Activated T-helper 1 cell treated with anti-CD3 and anti-CD28 coated beads, Interleukin-12 subunit alpha, Interleukin-12 subunit beta, Interleukin-2, Interleukin-4 antibody, amounts not matched to agents 30 ng/mL and 10 ng/mL and 1 ng/mL, durations not matched to agents 14 hours and 24 hours and 36 hours (primary cell): ENCODE measurements at places on chromosomes 7 and 10.

- DNase-seq = no peak
Observed at GRCh38 chr7:17546592-17546991, 248.1 kb downstream of the AHR start.

GRCh38 chr10:129780198-129780597, 183.9 kb downstream of the EBF3 start:
- no peak for DNase-seq

- DNase-seq = no peak
Observed at GRCh38 chr7:22485189-22485588, 14.8 kb downstream of the STEAP1B start.

DNA sequence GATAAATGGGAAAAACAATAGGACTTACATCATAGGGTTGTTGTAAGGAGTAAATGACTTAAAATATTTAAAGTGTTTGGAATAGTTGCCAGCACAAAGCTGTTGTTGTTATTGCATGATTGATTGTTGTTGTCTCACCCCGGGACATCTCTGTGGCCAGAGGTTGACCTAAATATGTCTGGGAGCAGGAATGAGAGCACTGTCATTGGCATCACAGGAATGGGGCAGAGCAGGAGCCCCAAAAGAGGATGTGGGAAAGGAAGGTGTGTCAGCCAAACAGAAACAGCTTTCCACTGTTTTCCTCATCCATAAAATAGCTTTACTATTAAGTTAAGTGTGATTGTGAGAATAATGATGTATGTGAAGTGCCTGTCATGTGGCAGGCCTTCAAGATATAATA, 121.6 kb downstream of the TMEM168 start:
- DNase-seq = no peak

DNA sequence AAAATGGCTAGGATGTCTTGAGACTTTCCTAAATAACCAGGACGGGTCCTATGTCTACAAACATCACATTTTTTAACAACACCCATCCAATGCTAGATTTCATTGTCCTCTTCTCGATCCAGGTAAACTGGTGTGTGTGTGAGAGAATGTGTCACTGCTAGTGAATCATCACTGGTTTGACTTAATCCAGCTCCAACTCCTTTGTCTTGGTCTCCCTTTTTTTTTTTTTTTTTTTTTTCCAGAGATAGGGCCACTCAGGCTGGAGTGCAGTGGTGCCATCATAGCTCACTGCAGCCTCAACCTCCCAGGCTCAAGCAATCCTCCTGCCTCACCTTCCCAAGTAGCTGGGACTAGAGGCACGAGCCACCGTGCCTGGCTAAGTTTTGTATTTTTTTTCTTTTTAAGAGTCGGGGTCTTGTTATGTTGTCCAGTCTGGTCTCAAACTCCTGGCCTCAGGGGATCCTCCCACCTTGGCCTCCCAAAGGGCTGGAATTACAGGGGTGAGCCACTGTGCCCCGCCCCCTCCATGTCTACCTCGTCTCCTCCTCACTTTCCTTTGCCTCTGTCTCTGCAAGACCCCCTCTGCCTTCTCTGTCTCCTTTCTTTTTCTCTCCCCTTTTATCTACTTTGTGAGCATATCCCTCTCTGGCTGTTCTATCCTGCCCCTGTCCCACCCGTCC, 2.2 kb upstream of the UFSP1 start:
- no peak for DNase-seq

- no peak for DNase-seq
Observed at GRCh38 chr7:100466653-100467605, 2.9 kb upstream of the SPACDR start.

GRCh38 chr10:79053481-79054202, 15.1 kb upstream of the ZMIZ1 start:
- DNase-seq = no peak

- DNase-seq = no peak
Observed at GRCh38 chr7:101166909-101167644, 1.7 kb upstream of the VGF start.

GRCh38 chr7:101501351-101501750, 127.7 kb downstream of the MYL10 start:
- no peak for DNase-seq

DNA sequence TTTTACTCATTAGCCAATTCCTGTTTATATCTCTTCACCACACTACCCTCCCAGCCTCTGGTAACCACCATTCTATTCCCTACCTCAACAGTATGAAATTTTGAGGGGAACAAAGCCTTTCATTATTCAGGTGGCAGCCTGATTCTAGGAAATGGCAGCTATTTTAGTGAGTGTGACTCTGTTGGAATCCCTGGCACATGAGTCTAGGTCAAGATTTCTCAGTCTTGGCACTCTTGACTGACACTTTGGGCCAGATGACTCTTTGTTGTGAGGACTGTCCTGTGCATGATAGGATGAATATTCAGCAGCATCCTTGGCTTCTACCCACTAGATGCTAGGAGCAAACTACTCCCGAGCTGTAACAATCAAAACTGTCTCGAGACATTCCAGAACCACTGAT, 322.8 kb upstream of the PHYHIPL start:
- no peak for DNase-seq

DNA sequence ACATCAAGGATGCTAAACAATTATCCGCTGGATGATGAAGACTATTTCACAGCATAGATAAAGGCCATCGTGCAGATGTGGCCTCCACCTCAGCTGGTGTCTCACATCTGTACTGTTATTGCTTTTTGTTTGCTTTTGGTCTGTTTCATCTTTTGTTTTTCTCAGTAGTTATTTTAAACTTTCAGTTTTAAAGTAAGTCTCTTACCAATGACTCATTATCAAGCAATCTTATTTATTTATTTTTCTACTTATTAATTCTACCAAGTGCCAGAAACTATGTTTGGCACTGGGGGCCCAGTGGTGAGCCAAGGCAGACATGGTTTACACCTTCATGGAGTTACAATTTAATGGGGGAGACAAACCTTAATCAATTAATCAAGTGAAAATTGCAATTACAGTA, 250.9 kb upstream of the TMEM72 start:
- DNase-seq = no peak

GRCh38 chr10:80371467-80371866, 14.9 kb downstream of the DYDC2 start:
- DNase-seq = no peak

GRCh38 chr10:131997366-131998049, 15.8 kb upstream of the BNIP3 start:
- DNase-seq = no peak

GRCh38 chr10:86284355-86285105, 82.1 kb downstream of the GRID1 start:
- no peak for DNase-seq

GRCh38 chr10:119761106-119761505, 35.3 kb downstream of the INPP5F start:
- DNase-seq = no peak

GRCh38 chr10:132412316-132413192, 15.6 kb downstream of the PWWP2B start:
- DNase-seq = no peak

- DNase-seq = peak; percentile 44
Observed at GRCh38 chr10:101161494-101162299, 30.6 kb downstream of the TLX1 start.

GRCh38 chr10:99341248-99341647, 12.1 kb downstream of the CNNM1 start:
- DNase-seq = no peak

DNA sequence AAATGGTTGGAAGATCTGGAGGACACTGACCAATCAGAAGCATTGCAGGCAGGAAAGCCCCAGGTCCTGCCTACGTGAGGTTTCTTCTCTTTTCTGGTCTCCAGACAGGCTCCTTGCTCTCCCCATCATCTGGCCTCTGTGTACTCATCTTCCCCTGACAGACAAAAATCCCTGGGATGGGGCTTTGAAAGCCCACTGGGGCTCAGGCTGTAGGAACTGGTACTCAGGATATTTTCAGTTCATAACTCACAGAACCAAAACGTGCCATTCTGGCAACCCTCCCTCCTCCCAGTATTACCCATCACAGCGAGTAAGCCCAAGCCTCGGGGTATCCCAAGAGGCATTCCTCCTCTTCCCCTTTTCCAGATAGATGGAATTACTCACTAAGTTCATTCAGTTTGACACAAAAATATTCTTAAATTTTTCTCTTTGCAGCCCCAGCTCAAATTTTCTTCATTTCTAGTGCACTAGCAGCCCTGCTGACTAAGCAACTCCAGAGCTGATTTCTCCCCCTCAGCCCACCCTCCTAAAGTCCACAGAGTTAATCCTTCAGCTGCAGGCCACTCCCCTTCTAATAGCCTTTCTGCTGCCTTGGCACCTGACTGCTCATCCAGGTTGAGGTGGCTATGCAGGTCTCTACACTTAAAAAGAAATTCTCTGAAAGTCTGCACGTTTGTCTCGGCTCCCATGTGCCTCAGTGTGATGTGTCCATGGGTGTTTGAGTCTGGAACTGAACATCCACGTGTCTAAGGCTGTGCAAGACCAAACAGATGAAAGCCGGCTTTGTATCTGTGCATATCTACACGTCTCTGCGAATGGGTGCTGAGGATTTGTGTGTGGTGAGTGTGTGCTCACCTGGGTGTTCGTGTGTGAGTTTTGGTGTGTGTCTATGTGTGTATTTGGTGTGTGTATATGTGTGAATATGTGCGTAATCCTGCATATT, 331.4 kb downstream of the CCSER2 start:
- no peak for DNase-seq

DNA sequence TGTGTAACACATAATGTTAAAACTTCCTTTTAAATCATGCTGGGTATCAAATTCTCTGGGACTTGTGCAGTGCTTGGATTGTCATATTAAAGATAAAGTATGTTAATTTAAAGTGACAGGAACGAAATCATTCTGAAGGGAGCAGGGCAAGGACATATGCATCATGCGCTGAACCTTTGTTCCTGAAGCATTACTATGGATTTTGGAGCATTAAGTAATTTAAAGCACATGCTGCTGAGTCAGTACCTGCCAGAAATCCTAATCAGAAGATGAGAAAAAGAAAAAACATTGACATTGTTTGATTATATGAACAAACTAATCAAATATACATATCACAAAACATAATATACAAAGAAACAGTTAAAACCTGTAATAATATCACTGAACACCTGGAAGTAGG, 101.4 kb downstream of the MICU1 start:
- no peak for DNase-seq

DNA sequence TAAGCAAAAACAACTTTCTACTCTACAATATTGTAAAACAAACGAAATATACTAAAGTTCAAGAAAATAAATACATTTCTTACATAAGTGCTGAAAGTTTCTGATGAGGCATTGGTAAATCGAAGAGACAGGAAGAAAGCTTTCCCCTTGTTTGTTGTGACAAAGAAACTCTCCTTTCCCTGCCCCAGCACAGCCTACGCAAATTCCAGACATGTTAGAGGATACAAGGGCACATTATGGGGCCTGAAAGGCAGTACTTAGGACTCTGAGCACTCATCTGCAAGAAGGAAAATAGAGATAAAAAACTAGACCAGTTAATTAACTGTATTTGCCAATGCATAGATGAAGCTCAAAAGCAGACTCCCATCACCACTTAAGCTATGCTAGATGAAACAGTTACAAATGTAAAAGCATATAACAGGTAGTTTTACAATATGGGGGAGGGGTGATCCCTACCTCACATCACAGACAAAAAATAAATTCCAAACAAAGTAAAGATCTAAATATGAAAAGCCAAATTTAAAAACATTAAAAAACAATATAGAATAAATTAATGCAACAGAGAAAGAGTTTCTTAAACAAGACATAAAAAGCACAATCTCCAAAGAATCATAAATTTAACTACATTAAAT, 21.8 kb downstream of the ARHGAP19 start:
- no peak for DNase-seq

DNA sequence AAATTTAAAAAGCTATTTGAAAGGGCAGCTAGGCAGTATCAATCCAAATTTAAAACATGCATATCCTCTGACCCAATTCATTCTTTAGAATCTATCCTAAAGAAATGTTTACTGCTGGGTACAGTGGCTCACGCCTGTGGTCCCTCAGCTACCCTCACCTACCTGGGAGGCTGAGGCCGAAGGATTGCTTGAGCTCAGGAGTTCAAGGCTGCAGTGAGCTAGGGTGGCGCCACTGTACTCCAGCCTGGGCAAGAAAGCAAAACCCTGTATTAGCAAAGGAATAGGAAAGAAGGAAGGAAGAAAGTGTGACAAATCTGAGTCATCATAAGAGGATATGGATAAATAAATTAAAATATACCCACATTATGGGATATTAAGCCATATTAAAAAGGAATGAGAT, 36.3 kb downstream of the C7orf33 start:
- no peak for DNase-seq

DNA sequence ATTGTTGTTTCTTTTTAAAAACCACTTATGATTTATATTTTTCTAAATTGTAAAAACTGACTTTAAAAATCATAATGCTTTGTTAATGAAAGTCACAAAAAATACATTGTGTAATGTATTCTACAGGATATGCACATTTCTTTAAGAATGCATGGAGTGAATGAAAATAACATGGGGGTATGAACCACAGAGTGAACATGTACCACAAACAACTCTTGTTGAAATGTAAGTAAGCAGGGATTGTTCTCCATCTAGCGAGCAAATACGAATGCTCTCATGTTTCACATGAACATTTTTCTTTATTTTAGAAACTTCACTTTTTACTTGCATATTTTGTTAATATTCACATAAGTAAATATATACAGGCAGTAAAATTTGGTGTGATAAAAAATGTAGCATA, 35.6 kb upstream of the LAMB4 start:
- DNase-seq = no peak

GRCh38 chr7:33757563-33758165, 147.7 kb upstream of the BMPER start:
- DNase-seq = no peak

DNA sequence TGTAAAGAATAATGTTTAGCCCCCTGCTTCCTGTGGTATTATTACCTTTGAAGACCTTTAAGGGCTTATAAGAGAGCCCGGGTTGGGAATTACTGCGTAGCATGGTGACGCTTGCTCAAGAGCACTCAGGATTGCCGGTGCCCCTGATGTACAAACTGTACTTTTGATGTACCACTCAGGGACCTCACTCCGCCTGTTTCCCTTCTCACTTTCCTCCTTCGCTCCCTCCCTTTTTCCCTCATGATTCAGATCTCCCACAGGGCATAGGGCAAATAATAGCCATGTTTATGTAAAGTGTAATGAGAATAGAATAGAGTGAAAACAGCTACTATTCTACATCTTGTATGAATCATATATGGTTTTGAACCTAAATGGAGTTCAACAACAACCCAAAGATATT, 77.8 kb upstream of the PDCD4 start:
- DNase-seq = no peak

GRCh38 chr10:71086439-71087080, 125.8 kb upstream of the UNC5B start:
- no peak for DNase-seq

DNA sequence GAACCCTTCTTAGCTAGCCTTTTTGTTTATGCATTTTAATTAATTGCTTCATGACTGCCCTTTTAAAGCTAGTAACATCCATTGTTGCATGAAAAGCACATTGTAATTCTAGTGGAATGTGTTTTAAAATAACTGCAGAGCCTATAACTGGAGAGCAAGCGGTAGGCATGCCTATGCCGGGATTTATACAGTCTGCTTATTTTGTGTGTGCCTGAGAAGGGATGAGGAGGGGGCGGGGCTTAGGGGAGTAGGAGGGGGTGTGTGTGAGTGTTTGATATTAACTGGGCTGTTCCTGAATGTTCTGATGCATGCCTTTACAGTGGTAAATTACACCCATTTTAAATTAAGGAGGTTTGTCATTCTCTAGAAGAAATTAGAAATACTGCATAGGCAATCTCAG, 208.1 kb downstream of the TCF7L2 start:
- no peak for DNase-seq

GRCh38 chr10:130862122-130862521, 449.4 kb downstream of the TCERG1L start:
- no peak for DNase-seq

GRCh38 chr7:2496375-2496774, 20.2 kb upstream of the GRIFIN start:
- DNase-seq = no peak

- no peak for DNase-seq
Observed at GRCh38 chr7:131244259-131244852, 83.3 kb upstream of the MKLN1 start.
